ENCODE measurements at places on chromosomes 7 and 10.

- no peak for DNase-seq
Measured at GRCh38 chr7:2471022-2471329, 5.2 kb downstream of the GRIFIN start.

GRCh38 chr10:48473704-48474103, 131.2 kb downstream of the ARHGAP22 start:
- DNase-seq, result no peak

DNA sequence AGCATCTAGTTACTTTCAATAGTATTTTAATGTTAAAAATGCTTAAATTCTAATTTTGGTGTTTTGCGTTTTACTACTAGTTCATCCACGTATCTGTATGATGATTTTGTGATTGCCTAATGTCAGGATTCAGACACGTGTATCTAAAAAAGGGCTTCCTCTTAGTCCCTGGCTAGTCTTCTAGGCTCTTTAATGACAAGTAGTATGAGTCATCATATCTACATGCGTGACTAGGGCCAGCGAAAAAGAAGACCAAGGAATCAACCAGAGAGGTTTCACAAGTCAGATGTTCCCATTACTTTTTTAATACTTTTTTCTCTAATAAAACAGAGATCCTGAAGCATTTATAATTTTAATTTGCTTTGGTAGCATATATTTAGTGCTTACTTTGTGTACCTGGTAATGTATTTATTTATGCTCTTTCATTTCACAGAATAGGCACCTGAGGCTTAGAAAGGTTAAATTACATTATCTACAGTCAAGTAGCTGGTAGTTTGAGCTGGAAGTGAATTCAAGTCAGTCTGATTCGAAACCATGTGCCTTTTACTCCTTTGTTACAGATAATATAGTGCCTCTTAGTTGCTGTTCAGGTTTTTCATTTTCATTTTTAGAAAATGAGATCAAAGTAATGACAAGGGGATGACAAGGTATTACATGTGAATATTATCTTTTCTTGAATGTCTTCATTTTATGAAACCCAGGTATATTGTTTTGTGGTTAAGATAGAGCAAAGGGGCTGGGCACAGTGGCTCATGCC, 140.3 kb downstream of the FOXP2 start:
- peak; percentile 44 for DNase-seq

GRCh38 chr10:51257511-51258248, 183.4 kb downstream of the PRKG1 start:
- no peak for DNase-seq

- DNase-seq, result no peak
Measured at GRCh38 chr7:50782375-50783208, at the start of gene GRB10. GRB10 (minus strand) TSS chr7:50782896; CDS start chr7:50732322, 50,574 bp downstream.

DNA sequence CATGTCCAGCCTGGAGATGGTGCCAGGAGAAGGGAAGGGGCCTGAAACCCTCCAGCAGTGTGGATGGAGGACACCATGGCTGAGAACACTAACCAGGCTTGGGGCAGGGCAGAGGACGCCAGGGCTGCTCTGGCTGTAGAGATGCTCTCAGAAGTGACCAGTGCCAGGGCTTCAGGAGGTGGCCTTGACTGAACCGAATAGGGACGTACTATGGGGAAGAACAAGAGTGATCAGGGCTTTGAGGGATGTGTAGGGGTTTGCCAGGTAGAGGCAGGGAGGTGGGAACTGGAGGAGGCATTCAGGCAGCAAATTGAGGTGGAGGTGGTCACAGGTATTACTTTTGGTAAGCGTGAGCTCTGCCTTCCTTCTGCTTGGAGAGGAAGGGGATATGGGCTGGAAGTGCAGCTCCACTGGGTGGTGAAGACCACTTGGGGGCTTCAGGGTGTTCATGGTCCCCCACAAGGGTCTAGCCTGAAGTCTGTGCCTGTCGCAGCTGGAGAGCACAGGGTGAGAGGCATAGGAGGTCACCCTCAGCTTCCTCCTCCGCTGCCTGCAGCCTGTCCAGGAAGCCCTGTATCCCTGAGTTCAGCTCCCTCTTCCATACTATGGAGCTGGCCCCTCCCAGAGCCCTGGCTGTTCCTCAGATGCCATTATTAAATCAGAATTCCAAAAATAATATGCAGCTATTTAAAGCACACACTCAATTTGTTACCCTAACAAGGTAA, 27.8 kb downstream of the ADCY1 start:
- no peak for DNase-seq

DNA sequence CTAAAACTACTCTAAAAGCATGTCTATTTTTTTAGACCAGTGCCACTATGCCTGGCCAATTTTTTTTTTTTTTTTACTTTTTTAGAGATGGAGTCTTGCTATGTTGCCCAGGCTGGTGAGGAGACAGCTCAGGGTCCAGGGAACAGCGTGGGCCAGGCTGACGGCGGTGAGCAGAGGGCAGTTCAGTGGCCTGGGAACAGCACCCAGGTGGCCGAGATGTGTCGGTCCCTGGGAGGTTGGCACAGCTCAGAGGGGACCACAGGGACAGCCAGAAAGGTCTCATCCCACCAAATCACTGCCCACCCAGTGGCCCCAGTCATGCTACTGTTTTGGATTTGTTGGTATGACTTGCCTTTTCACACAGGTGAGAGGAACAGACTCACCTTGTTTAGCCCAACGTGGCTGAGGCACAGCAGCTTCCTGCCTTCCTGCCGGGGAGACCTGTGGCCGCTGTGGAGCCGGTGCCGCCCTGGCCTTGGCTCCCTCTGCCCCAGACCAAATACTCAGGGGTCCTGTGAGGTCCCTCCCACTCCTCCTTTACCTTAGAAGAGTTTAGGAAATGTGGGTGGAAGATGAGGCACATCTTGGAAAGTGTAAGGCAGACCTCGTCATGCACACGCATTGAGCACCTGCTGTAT, 109.6 kb downstream of the PTPRE start:
- DNase-seq, result no peak

GRCh38 chr7:19119870-19120486, 2.5 kb upstream of the TWIST1 start:
- DNase-seq, result no peak

DNA sequence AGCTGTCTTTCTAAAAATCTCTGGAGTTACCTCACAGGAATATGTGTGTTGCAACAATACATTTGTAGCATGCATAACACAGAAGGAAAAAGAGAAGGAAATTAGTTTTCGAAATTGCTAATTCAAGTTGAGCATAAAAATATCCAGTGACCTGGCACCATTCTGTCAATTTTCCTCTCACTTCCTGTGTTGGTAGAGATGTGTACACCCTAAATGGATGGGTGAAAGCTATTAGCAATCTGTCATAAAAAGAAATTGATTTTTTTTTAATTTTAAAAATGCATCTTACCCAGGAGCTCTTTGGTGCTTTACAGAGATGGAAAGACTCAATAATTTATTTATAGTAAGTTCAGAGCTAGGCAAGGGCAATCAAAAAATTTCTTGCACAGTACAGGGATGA, 333.3 kb upstream of the TMEM229A start:
- no peak for DNase-seq

DNA sequence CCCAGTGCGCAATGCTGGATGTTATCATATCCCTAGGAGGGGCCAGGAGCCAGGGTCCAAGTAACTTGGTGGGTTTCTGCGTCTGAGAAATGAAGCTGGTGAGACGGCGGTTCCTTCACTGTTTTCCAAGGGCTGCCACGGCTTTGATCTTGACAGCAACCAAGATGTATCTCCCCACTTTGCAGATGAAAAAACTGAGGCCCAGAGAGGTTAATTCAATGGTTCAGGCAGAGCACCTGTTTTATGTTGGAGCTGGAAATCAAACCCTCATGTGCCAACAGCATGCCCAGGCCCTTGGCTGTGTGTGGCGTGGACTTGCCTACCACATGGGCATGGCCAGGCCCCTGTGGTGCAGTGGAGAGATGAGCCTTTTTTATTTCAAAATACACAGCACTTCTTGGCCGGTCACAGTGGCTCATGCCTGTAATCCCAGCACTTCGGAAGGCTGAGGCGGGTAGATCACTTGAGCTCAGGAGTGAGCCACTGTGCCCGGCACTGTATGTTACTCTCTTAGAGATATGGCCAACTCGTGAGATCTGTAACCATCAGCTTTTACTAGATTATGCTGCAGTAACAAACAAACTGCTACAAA, 225.2 kb upstream of the SH2B2 start:
- DNase-seq, result no peak

DNA sequence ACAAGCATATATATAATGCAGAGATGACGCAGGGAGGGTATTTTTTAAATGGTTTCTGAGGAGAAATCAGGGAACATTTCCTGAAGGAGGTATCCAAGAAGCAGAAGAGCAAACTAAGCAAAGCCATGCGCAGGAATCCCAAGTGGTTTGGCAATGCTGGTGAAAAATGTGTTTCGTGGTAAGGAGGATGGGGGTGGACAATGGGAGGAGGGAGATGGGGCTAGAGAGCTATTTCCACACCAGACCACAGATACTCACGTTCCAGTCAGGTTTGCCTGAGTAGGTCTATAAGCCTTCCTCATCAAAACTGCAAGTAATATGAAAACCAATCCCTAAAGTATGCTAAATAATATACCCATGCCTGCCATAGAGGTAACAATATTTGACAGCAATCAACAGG, 223.7 kb upstream of the MKLN1 start:
- no peak for DNase-seq

DNA sequence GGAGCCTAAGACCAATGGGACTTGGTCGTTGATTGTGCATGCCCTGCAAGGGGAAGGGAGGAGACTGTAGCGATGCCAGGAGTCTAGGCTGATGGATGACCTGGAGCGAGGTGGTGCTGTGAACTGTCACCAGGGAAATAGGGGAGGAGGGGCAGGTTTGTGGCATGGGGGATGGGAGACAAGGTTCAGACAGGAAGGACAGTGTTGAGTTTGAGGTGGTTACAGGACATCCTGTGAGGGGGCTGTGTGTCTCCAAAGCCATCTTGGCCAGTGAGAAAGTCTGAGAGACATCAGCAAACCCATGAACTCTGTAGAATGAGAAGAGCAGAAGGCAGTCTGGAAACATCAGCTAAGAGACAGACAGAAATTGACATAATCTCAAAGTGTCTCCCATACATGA, 38.5 kb upstream of the KDM7A start:
- DNase-seq, result no peak

DNA sequence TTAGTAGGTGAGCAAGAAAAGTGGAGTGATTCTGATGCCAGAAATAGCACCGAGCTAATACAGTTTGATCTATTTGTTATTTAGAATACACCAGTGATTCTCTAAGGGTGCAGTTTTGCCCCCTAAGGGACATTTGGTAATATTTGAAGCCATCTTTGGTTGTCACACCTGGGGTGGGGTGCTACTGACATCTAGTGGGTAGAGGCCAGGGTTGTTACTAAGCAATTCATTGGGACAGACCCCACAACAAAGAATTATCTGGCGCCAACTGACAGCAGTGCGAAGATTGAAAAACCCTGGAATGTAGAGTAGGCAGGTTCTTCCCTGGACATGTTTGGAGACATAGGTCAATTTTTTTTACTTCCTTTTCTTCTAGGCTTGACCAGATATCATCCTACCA, 14.6 kb downstream of the PALS2 start:
- no peak for DNase-seq

DNA sequence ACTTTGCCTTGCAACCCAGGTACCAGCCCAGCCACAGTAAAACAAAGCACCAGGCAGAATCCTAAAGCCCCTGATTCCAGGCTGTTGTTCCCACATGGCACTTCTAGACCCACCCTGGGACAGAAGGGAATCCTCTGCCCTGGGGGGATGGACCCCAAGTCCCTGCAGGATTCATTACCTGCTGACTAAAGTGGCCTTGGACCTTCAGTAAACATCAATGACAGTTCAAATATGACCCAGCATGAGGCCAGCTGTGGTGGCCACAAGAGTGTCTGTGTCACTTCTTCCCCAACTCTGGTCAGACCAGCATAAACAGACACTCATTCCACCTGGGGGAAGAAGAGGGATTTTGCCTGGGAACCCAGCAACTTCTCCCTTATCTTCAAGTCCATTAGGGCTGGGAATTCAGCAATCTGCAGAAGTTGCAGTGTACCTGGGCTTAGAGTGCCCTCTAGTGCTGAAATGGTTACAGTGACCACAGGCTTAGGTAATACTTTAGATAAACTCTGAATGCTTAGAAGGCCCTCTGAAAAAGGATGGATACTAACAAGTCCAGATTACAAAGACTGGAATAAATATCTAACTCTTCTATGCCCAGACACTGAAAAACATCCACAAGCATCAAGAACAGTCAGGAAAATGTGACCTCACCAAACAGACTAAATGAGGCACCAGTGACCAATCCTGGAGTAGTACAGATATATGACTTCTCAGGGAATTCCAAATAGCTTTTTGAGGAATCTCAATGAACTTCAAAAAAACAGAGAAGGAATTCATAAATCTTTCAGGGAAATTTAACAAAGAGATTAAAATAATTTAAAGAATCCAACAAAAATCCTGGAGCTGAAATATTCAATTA, 108.5 kb upstream of the TMEM168 start:
- peak; percentile 47 for DNase-seq

DNA sequence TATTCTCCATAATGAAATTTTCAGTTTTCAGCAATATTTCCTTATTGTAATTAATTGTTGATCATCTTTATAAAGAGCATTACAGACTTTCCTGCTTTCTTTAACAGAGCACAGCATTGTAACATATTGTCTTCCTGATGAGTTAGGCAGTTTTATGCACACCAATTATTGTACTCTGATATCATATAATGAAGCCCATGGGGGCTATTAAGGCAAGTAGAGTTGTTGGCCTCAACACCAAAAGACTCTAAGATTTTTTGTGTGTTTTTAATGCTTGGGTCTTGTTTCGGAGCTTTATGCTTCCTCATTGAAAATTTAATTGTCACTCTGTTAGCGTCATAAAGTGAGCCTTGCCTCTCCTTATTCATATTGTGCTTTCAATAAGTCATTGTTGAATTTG, 49.2 kb upstream of the ARID5B start:
- no peak for DNase-seq

GRCh38 chr10:92113911-92114600, 176.8 kb downstream of the CPEB3 start:
- no peak for DNase-seq

DNA sequence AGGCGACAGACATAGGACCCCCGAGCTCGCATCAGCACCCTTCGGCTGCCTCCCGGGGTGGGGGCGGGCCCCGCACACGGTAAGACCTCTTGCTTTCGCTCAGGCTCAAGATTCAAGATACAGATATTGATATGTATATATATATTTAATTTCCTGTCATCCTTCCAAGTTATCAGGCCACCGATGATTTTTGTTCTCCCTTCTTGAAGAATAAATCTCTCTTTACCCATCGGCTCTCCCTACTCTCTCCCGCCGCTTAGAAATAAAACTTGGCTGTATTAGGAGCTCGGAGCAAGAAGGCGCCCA, 603 bp downstream of the ADRA2A start:
- peak; percentile 14 for DNase-seq

DNA sequence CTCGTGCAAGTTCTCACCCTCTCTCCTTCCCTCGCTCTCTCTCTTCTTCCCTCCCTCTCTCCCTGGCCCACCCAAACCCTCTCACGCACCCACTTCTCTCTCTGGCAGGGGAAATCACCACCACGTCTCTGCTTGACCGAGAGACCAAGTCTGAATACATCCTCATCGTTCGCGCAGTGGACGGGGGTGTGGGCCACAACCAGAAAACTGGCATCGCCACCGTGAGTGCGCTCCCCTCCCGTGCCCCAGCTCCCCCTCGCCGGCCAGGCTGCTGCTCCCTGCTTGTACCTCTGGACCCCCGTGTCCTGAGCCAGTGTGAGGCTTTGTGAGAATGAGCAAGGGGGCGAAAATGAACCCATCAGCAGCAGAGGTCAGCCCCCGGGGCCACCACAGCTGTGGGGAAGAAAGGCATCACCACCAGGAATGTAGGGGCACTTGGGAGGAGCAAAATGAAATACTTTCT, 25.5 kb downstream of the C10orf105 start:
- no peak for DNase-seq

- DNase-seq, result no peak
Measured at GRCh38 chr7:108456845-108457540, 757 bp upstream of the NRCAM start.

GRCh38 chr7:150428671-150429451, 21.6 kb upstream of the GIMAP8 start:
- DNase-seq, result no peak

Data from GM10248 (cell line).